Smooth muscle cell of the brain vasculature (primary cell): ENCODE measurements at places on chromosomes 6 and 20.

DNA sequence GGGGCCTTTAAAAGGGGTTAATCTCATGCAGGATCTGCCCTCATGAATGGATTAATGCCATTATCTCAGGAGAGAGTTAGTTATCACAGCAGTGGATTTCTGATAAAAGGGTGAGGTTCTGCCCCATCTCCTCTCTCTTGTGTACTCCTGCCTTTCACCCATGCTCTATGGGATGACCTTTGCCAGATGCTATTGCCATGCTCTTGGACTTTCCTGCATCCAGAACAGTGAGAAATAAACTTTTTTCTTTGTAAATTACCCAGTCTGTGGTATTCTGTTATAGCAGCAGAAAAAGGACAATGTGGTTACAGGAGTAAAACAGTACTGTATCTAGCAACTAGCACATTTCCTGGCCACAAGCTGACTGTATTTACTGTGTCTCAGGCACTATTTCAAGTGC, 58.0 kb upstream of the CCN2 start:
- no peak for DNase-seq

DNA sequence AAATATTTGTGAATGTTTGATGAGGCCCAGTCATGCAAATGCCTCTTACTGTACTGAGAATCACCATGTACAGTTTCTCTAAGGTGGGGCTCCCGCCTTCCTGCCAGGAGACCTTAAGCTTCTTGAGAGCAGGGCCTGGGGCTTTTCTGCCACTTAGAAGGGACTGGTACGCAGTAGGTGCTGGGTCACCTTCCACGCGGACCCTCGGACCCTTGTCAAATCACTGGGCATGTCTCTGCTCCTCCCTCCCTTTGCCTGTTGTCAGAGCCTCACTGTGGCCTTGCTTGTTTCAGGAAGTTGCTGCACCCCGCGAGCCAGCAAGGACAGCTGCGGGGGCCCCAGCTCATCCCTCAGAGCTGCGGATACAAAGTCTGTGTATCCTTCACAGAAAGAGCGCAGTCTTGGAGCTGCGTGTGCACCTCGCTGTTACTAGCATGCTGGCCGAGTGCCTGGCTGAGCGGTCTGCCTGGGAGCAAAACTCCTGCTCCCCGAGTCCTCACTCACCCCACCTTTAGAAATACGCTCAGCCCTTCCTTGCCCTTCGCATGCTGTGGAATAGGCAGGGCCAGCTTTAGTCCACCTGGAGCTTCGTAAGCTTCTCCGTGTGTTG, 30.7 kb upstream of the IRF4 start:
- DNase-seq, result no peak

DNA sequence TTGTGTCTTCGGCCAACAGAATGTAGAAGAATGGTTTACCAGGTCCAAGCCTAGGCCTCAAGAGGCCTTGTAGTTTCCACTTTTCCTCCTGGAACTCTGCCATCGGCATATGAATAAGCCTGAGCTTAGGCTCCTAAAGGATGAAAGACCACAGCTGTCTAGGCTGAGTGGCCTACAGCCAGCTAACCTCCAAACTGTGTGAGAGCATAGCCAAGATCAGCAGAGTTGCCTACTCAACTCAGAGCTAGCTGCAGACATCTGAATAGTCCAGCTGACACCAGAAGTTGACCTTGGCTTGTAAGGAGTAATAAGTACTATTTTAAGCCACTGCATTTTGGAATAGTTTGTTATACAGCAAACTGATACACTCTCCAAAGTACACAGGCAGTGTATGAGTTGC, 52.6 kb upstream of the SMIM29 start:
- peak; percentile 37 for DNase-seq

GRCh38 chr20:21808863-21809664, 103.6 kb downstream of the PAX1 start:
- no peak for DNase-seq

DNA sequence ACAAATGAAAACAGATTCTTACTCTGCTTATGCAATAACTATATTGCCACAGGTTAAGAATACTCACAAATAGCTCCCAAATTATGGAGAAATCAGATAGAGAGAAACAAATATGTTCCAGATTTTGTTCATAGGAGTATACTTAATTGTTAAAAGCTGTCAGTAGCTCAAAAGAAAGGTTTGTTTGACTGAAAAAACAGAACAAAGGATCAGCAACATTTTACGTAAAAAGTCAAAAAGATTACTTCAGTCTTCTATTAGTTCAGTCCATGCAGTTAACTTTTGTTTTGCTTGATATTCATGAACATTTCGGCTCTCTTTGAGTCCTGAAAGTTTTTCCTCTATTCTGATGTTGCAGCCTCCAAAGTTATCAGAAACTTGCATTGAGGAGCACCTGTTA, 13.4 kb upstream of the NANP start:
- no peak for DNase-seq

- DNase-seq, result no peak
Measured at GRCh38 chr20:5657876-5658200, 92.4 kb upstream of the SHLD1 start.

DNA sequence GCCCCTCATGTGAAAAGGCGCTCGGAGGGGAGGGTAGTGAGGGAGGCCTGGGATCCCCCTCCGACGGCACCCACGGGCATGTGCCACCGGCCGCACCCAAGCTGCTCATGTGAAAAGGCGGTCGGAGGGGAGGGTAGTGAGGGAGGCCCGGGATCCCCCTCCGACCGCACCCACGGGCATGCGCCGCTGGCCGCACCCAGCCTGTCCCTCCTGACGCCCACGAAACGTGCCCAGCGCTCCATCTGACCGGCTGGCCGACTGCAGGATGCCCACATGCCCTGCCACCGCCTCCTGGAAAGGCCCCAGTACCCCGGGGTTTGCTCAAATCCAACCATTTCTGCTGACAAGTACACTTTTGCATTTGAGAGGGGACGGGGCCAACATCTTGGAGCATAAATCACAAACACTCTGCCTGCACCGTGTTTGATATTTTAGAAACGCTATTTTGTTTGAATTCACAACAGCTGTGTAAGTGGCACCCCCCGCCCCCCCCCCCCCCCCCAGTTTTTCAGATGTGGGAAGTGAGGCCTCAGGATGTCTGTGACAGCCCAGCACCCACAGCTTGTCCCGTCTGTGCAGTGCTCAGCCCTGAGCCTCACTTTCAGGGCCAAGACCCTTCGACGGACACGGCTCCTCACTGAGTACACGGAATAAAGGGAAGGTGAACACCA, 34.1 kb downstream of the SLC2A4RG start:
- DNase-seq, result no peak

DNA sequence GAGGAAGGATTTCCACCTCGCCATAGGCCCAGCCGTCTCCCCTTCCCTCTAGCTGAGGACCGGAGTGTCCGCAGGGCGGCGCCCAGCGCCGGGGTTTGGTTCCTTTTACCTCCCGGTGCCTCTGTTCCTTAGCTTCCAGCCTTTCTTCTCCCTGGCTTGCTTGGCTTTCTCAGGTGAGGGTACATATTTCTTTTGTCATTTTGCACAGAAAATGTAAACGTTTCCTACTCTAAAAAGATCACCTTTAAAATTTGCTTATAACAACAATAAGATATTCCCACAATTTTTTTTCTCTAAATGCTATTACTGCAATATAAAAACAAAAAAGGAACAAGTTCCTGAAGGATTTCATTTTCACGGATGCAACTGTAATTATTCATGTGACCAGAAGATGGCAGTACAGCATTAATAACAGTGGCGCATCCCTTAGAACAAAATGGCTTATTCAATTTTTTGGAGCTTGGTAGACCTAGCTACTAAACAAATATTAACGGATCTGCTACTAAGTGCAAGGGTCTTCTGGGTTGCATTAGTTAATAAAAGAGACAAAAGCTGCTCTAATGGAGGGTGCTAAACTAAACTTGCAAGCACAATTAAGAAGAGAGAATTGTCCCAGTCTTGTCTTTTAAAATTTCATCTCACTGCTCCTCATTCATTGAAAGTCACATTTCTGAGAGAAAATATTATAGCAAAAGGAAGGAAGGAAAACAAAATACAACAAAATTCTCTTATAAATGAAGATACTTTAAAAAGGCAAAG, 172.9 kb downstream of the ADGRG6 start:
- DNase-seq, result peak; percentile 28

DNA sequence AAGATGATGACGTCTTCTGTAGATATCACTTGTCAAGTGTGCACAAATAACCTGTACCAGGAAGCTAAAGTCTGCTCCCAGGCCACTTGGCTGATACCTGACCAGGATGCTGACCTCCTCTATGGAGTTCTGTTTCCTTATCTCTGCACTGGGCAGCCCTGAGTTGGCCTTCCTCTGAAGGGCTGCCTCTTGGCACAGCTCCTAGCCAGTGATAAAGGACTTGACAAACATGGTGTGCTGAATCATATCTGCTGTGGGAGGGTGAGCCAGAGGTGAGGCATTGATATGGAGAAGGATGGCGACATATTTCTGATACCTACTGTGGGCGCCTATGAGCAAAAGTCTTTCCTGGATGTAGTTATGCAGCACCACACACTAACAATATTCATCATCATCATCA, 32.8 kb upstream of the FOXA2 start:
- no peak for DNase-seq

GRCh38 chr6:73062837-73063236, 162.5 kb downstream of the KHDC1L start:
- DNase-seq, result no peak
